Suppressor macrophage treated with lipopolysaccharide for 4 hours (primary cell): ENCODE measurements at places on chromosomes 4 and X.

DNA sequence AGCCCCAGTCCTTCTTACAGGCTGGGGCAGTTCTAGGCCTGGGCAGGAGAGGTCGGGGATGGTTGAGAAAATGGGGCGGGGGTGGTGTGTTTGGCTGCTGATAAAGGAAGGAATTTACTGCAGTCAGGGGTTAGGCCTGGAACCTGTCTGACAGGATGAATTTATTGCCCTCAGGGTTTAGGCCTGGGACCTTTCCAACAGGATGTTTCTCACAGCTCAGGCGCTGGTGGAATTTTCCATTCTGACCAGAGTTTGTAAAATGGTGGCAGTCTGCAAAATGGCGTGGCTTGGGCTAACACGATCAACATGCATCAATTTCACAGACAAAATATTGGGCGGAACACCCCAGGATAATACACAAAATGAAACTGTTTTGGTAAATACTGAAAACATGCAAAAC lies 83.5 kb upstream of the SPIN4 start:
- no peak for DNase-seq

- no peak for DNase-seq
These were observed 821 bp downstream of the SLITRK2 start for GRCh38 chrX:145818186-145819113.

GRCh38 chr4:94441838-94442237 lies 9.9 kb upstream of the PDLIM5 start:
- DNase-seq: no peak

- DNase-seq: no peak
These were observed 301.9 kb downstream of the DHX15 start for GRCh38 chr4:24282446-24282845.

DNA sequence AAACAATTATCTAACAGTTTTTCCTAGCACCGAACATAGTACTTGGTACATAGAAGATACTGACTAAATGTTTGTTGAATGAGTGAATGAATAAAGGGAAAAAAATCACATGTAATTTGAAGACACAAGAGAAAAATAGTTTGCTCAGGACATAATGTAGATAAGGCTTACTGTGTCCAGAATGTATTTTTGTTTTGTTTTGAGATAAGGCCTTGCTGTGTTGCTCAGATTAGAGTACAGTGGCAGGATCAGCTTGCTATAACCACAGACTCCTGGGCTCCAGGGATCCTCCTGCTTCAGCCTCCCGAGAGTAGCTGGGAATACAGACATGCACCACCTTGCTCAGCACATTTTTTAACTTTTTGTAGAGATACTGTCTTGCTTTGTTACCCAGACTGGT lies 6.5 kb downstream of the FAM199X start:
- DNase-seq: no peak

GRCh38 chrX:40188573-40189417 lies 91.0 kb upstream of the BCOR start:
- peak; percentile 50 for DNase-seq

DNA sequence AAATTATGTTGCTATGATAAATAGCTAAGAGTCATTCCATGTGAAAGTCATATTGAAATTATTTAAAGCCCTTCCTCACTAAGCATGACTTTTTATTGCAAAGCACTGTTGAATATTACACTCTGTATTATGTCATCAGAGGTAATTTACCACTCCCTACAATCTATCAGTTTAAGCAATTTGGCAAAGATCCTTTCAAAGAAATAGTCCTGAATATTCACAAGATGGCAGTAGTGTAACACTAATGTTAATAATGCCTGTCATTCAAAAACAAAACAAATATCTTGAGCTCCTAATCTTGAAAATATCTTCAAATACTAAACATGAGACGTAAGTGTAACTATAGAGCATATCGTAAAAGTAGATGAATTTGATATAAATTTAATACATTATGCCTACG lies 208.6 kb upstream of the TECRL start:
- DNase-seq: no peak

DNA sequence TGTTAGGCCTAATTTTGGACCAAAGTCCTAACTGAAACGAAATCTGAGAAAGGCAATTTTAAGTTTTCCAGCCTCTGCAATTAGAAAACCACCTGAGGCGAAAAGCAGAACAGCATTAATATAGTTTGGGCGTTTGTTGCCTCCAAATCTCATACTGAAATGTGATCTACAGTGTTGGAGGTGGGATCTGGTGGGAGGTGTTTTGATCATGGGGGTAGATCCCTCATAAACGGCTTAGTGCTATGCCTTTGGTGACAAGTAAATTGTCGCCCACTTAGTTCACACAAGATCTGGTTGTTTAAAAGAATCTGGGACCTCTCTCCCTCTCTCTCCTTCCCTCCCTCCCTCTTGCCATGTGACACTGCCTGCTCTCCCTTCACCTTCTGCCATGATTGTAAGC lies 5.7 kb downstream of the FAM241A start:
- no peak for DNase-seq

GRCh38 chr4:118346495-118346894 lies 6.3 kb downstream of the PRSS12 start:
- DNase-seq: no peak

- DNase-seq: no peak
These were observed 457.5 kb upstream of the GRID2 start for GRCh38 chr4:91846233-91846632.

DNA sequence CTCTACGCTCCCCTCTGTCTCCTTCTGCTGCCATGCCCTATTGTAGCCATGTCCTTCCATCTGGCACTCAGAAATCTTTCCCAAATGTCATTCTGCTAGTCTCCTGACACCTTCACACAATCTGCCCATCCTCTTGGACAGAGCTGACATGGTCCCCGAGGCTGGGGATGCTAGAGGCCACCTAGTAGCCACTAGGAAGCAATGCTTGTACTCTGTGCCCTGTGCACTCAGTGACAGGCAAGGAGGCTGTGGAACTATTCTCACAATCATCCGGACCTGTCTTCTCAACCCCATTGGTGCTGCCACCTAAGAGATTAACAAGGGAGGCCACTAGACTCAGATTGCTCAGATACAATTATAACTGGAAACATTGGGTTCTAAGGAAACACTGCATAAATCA lies 112.6 kb upstream of the TMEM164 start:
- DNase-seq: no peak

GRCh38 chrX:130228871-130229270 lies 39.8 kb downstream of the ZNF280C start:
- DNase-seq: no peak

GRCh38 chr4:38424151-38424871 lies 239.7 kb upstream of the KLF3 start:
- no peak for DNase-seq

- DNase-seq: no peak
These were observed 472.4 kb upstream of the HS3ST1 start for GRCh38 chr4:11901089-11901488.

DNA sequence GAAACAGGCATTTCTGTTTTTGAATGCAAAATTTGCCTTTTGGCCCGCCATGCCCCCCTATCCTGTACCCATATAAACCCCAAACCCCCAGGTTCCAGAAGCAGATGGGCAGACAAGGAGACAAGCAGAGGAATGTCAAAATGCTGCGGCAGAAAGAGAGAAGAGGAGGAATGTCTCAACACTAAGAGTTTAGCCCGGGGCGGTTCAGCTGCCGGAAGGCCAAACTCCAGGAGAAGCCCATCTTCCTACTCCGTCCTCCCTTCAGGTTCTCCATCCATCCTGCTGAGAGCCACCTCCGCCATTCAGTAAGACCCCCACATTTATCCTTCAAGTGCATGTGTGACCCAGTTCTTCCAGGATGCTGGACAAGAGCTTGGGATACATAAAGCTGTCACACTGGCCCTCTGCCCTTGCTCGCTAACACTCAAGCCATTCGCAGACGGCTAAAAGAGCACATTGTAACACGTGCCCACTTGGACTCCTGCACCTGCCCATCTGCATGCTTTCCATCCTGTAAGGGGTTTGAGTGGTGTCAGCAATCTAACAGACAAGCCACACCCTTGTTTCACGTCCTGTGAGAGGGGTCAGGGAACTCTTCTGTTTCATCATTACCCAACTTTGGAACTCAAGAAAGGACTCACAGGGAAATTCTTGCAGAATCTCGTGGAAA lies 31.3 kb downstream of the TLR10 start:
- DNase-seq: no peak

DNA sequence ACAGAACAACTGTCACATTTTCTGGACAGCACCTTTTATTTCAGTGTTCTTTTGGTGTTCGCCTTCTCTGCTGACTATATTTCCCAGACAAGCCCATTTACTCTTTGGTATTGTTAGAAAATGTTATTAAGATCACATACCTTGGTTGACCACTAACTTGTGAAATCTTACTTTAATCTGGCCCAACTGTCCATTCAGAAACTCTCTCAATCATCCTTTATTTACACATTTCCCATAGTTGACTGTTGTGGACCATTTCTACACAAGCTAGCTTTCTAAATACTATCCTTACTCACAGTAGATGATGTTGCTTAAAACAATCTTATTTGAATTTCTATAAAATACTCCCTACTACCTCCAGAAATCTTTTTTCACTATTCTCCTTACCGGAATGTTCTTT lies 64.7 kb downstream of the QRFPR start:
- DNase-seq: no peak

DNA sequence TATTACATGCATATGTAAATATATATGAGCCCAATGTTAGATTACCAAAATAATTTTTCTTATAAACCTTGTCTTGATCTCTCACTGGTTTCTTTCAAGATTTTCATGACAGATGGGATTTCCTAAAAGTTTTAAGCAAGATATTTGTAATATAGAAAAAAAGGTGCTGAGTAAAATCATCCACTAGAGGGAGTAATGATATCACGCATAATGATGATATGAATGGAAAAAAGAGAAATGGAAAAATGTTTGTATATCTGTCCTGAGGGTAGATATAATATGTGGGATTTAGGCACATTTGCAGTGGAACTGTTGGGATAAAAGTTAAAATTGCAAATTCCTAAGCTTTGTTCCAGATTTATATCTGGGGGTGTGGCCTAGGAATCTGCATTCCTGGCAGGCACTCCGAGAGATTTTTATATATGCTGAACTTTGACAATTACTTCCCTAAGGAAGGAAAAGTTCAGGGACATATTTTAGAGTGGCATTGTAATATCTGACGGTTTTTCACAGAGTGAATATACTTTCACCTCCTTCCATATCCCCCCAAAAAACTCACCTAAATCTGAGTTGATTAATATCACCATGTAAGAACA lies 60.5 kb downstream of the TMA16 start:
- peak; percentile 65 for DNase-seq

GRCh38 chr4:166481739-166482138 lies 608.7 kb downstream of the TLL1 start:
- no peak for DNase-seq

DNA sequence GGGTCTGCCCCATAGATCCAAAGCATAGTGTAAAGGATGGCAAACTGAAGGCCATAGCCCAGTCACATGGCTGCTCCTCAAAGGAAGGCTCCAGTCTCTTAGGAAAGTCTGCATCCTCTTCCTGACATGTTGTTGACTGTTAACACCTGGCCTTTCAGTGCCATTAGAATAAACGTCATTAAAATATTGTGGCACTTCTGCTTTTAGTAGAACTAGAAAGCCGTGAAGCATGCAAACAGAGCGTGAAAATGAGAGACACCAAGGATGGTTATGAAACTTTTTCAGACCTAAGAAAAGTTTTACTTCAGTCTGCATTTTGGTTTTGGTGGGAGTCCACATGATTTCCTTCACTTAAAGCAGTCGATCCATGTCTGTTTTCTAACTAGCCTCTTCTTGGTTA lies 41.1 kb upstream of the AFF2 start:
- DNase-seq: no peak

DNA sequence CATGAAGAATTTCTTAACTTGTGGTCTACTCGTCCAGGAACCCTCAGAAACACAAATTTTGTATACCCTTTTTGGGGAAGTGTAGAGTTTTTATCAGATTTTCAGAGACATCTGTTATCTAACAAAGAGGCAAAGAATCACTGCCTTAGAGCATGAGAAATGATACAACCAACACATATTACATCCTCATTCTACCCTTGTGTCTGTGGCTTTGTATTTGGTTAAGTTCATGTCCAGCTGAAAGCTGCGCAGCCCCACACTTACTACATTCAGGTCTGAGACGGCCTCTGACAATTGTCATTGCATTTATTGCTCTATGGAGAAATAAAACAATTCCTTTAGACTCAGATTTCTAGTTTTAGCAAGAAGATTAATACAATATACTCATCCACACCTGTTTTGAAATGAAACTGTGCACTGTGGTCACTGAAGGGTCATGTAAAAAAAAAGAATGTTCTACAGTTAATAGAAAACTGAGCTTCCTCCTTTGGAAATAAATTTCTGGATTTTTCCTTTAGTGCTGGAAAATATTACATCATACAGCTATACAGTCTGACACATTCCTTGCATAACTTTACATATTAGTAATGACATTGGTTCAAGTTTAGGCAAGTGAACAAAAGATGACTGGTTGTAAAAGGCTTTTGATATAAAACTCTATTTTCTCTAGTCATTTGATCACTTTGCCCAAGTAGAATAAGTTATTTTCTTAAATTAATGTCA lies 39.8 kb downstream of the GLRB start:
- DNase-seq: no peak

- no peak for DNase-seq
These were observed 268.6 kb upstream of the SLIT2 start for GRCh38 chr4:19983072-19983471.

DNA sequence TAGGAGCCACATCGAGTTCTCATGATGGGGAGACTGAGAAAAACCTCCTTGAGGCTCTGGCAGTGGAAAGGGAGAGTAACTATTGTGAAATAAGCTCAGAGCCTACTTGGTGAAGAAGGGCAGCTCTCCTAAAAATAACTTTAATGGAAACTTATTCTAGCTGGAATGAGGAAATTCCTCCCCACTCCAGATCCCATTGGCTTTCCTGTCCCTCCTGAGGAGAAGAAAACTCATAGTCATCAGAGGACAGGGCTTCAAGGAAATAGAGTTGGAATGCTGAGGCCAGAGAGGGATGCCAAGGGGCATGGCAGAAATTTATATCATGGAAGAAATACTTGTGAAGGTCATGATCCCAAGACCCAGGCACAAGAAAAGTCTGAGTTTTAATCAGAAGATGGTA lies 70.7 kb upstream of the TAPT1 start:
- no peak for DNase-seq

GRCh38 chrX:72238721-72239475 lies at the start of gene ERCC6L:
Gene ERCC6L, minus strand, starts transcription at chrX:72239027. Its CDS starts 116 bp downstream, at chrX:72238911.
- peak; percentile 83 for DNase-seq

DNA sequence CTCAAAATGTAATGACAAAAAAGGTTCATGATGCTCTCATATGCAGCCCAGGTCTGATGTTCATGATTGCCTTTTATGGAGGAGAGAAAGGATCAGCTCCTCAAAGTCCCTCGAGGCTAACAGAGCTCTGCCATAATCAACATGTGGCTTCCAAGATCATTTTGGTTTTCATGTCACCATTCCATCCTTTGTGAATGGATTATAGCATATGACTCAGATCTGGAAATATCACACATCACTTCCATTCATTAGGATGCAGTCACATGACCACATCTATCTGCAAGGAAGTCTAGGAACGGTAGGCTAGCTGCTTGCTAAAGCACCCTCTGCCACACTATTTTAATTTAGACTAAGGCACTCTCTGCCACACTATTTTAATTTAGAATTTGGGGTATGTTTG lies 77.6 kb downstream of the COX18 start:
- no peak for DNase-seq
